ENCODE measurements at places on chromosomes 6 and 20.

DNA sequence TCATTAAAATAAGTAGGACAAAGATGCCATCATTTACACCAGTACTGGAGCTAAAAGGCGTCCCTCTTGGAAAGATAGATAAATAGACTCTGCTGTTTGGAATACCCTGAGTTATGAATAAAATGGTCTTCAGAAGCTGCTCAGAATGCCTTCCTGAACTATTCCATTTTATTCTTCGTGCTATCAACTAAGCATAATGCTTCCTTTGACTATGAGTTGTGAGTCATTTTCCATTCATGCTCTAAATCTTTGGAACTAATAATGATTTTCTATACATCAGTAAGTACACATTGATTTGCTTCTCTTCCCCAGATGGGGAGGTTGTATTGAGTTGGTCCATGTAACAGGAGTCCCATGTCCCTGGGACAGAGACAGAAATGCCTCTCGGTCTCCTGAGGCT is 98.3 kb upstream of the PDE7B start:
- no peak for DNase-seq

- no peak for DNase-seq
Measured at GRCh38 chr6:111669326-111669725, 63.6 kb upstream of the TRAF3IP2 start.

DNA sequence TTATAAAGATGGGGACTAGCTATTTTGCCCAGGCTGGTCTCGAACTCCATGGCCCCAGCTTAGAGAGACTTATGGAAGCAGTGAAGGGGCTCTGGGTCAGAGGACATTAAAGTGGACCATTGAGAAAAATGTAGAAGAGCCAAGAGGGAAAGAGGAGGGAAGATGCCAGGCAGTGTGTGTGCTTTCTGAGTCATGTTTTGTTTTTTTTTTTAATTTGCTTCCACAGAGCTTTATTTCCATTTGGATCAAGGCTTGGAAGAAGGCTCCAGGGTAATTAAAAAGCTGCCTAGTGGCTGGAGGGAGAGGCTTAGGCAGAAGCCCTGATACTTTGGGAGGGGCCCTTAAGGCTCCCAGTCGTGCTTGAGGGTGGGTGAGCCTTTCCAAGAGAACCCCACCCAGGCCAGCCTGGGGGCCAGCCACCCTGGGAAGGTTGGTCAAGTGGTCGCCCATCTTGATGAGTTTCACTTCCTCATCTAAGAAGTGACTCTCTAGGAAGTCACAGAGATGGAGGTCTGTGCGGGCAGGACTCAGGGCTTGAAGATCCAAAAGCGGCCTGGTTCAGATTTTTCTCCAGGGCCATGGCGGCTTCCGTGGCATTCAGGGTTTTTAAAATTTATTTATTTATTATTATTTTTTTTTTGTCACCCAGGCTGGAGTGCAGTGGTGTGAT is 3.0 kb upstream of the ZNF335 start:
- DNase-seq = no peak

- DNase-seq = peak; percentile 67
Measured at GRCh38 chr6:34055223-34055933, 90.5 kb downstream of the GRM4 start.

DNA sequence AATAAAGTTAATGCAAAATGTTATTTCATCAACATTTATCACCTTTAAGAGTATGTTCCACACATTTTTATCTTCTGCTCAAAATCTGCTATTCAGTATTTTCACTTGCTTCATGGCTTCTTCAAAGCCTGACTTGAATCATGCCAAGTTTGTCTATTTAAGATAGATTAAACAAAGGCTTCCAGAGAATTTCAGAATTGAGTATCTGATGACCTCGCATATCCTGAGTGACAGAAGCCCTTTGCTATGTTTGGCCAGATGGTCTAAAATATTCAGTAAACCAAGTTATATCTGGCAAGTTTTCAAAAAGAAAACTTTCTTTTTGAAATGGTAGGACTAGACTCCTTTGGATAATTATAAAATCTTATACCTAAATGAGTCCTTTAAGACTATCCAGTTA is 348.9 kb upstream of the KCNQ5 start:
- DNase-seq = no peak

GRCh38 chr6:13234130-13234529 is 94.2 kb downstream of the TBC1D7 start:
- DNase-seq = no peak

DNA sequence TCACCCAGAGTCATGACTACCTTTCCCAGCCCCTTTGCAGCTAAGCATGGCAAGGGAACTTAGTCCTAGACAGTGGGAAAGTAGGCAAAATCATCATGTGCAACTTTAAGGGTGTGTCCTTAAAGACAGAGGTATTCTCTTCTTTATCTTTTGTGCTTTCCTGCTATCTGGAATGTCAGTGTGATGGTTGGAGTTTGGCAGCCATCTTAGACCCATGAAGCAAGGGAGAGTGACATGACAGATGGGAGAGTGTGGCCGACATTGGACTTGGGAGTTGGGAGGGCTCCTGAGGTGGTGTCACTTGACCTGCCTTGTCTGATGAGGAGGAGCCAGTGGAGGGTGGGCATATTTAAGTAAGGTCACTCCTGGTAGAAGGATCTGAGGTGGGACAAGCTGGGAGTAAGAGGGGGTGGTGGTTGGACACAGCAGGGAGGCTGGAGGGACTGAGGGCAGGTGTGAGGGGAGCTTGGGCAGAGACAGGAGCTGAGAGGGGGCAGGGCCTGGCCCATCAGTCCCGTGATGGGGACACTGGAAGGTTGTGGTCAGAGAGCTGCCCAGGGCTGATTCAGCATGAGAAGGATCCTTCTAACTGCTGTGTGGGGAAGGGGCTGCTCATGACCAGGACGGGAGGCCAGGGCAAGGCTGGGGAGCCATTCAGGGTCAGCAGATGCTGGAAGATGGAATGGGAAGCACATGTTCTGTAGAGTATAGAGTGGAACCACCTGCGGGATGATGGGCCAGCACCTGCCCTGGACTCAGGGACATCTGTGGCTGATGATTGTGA is 29.5 kb upstream of the SULF2 start:
- no peak for DNase-seq

GRCh38 chr20:54350415-54350814 is 125.0 kb upstream of the DOK5 start:
- DNase-seq = no peak

DNA sequence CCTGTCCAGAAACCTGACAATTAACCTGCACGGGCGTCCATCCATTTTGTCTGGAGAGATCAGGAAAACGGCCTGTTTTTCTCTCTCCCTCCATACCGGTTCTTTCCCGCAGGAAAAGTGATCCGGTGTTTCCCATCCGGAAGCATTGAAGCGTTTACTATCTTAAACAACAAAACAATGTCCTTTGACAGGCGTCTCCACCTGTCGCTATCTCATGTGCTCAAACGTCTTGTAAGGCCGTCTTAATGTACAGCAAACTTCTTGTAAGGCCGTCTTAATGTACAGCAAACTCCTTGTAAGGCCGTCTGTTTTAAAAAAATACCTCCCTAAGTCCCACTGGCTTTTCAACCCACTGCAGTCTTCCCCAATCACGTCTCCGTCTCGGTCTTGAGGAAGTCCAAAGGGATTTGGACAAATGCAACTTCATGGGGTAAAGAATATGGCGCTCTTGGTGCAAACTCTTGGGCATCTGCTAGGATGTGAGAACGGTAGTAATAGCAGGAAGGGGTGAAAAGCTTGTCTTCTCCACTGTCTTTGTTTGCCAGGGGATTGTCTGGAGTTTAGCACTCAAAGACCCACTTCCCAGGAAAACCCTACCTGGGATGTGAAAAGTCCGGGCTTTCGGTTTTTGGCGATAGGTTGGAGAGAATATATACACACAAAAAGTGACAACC is 29.9 kb upstream of the TRIM27 start:
- no peak for DNase-seq

- DNase-seq = no peak
Measured at GRCh38 chr6:90574610-90575009, 12.3 kb downstream of the MAP3K7 start.
